ENCODE measurements at places on chromosomes 2 and 18.

GRCh38 chr2:219637842-219638185 lies 10.4 kb downstream of the SLC4A3 start:
- no peak for DNase-seq

- DNase-seq, result no peak
Observed at GRCh38 chr2:191836853-191837769, 9.8 kb downstream of the CAVIN2 start.

- DNase-seq, result no peak
Observed at GRCh38 chr2:77487074-77487803, 34.9 kb downstream of the LRRTM4 start.

GRCh38 chr18:79496237-79496977 lies 100.7 kb downstream of the NFATC1 start:
- DNase-seq, result no peak

DNA sequence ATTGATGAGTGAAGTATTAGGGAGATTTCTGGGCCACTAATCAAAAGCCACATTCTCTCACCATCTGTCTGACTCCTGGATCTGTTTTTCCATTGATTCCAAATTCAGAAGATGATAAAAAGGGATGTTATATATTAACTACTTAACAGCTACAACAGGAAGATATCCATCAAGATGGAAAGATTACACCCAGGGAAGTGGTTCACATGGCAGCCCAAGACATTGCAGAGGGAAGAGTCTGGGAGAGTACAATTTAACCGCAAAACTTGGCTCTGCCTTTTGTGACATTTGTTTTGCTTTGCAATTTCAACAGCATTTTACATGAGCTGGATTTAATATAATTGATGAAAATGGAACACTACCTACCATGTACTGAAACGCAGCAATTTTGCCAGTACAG lies 22.5 kb upstream of the TCF4 start:
- DNase-seq, result no peak

DNA sequence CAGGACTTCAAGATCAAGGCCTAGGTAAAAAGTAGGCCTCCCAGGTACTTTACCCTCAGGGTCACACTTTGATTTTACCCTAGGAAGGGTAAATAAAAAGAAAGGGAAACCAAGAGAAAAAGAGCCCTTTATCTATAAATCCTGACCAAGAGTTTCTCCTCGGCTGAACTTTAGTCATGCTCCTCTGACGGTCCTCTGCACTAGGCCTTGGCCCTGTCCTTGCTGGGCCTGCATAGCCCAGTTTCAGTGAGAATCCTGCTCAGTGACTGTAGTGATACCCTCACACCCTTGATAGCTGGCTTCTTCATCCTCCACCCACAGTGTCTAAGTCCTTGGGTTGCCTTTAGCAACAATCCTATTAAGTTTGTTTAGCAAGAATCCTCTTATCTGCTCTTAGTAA lies 20.5 kb upstream of the ITSN2 start:
- DNase-seq, result no peak

DNA sequence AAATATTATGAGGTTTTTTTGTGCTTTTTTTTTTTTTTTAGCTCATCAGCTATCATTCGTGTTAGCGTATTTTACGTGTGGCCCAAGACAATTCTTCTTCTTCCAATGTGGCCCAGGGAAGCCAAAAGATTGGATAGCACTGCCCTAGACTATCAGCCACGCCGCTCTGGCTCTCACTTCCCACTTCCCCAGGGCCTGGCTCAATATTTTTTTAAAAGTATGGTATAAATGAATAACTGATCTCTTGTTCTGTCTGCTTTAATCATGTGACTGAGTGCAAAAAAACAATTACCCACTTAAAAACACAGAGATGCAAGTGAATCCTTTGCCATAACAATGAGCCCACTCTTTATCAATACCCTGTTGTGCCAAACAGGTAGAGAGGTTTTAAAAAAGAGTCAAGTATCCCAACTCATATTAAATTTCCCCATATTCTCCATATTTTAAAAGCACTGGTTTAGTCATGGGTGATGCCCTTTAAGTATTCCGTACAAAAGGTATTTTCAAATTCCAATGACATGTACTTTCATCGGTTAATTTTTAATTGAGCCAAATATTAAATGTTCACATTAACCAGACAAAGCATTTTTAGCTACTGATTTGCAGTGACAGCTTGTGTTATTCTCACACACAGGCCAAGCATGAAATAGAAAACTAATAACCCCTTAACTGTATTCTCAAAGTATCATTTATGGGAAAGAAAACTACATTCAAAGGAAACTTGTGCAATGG lies 12.6 kb downstream of the BCL2 start:
- DNase-seq, result no peak

DNA sequence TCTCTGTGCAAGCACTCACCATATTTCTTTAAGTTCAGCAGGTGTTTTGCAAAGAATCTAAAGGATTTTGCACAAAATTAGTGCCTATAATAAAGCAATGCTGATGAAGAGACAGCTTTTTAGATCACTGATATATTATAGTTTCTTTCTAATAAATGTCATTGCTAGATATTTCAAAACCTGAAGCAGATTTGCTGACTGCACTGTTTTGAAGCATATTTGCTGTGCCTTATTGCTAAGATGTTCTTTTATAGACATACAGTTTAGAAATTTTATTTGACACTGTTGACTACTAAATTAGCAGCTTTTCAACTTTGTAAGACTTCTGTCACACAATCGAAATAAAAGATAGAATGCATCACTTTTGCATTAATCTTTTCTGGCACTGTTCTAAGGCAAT lies 620.9 kb upstream of the CELF4 start:
- DNase-seq, result no peak

DNA sequence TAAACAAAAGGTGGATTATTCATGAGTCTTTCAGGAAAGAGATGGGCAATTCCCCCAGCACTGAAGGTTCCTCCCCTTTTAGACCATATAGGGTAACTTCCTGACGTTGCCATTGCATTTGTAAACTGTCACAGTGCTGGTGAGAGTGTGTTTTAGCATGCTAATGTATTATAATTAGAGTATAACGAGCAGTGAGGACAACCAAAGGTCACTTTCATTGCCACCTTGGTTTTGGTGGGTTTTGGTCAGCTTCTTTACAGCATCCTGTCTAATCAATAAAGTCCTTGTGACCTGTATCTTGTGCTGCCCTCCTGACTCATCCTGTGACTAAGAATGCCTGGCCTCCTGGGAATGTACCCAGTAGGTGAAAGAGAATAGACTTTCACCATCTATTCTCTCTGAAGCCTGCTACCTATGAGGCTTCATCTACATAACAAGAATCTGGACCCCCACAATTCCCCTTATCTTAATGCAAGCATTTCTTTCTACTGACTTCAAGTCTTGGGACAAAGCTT lies 148.7 kb downstream of the CABLES1 start:
- DNase-seq, result no peak
